CD4-positive, alpha-beta T cell treated with Interleukin-4 for 4 hours (primary cell): ENCODE measurements at places on chromosomes 11 and 22.

DNA sequence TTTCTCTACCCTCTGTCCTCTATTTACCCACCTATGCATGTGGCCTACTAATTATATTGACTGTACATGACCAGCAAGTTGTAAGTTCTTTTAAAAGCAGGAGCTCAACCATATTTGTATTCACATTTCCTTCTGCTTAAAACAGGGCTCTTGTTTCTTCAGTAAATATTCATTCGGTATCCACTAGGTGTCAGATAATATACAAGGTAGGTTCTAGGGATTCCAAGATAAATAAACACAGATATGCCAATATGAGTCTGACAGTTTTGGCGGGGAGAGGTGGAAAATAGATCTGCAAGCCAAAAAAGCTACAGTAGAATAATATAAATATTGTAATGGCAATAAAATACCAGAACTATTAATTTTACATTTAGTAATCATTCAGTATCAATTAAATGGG is 15.3 kb upstream of the RAB30 start:
- peak; percentile 11 for DNase-seq

GRCh38 chr11:85805387-85805786 is 5.6 kb downstream of the SYTL2 start:
- no peak for DNase-seq

GRCh38 chr22:49726022-49726681 is 101.5 kb downstream of the BRD1 start:
- no peak for DNase-seq

DNA sequence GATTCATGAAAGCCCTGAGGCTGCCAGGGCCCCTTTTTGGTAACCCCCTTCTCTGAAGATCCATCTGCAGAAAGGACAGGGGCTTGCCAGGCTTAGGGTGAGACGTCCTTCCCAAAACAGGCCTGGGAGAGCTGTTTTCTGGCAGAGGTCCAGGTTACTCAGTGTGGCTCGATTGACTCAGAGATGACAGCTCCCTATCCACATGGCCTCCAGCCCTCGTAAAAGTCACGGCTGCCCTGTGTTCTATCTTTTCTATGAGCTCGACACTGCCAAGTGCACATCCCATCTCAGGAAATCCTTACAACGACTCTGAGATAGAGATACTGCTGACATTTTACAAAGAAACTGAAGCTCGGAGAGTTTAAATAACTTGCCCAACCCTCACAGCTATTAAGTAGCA is 20.4 kb downstream of the ADAMTS8 start:
- DNase-seq: no peak

GRCh38 chr11:99565333-99565732 is 544.6 kb downstream of the CNTN5 start:
- DNase-seq: no peak

- no peak for DNase-seq
Measured at GRCh38 chr11:123607781-123608180, 46.6 kb downstream of the SCN3B start.

- no peak for DNase-seq
Measured at GRCh38 chr11:28697920-28698827, 590.0 kb downstream of the METTL15 start.

DNA sequence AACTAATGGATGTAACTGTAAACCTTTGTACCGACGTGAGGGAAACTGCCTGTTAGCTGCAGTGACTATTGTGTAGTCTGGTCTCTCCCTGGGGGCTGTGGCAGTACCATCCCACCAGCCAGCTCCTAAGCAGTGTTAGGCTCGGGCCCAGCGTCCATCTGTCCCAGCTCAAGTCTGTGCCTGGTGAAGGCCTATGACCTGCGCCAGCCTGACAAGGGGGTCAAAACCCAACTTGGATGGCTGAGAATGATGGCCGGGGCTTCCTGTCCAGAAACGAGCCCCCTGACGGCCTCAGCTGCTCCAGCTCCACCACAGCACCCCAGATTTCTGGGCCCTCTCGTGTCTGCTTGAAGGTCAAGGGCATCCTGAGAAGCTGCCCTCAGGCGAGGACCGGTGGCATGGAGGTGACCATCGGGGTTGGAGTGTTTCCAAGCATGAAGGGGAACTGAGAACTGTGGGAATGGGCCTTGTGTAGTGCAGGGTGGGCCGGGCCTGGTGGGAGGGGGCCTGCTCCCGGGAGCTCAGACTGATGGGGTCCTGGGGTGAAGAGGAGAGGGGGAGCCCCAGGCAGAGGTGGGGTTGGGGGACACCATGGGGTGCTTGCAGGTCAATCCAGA is 14.3 kb upstream of the SPI1 start:
- DNase-seq: no peak

GRCh38 chr11:35357923-35358322 is 61.4 kb downstream of the SLC1A2 start:
- DNase-seq: no peak

DNA sequence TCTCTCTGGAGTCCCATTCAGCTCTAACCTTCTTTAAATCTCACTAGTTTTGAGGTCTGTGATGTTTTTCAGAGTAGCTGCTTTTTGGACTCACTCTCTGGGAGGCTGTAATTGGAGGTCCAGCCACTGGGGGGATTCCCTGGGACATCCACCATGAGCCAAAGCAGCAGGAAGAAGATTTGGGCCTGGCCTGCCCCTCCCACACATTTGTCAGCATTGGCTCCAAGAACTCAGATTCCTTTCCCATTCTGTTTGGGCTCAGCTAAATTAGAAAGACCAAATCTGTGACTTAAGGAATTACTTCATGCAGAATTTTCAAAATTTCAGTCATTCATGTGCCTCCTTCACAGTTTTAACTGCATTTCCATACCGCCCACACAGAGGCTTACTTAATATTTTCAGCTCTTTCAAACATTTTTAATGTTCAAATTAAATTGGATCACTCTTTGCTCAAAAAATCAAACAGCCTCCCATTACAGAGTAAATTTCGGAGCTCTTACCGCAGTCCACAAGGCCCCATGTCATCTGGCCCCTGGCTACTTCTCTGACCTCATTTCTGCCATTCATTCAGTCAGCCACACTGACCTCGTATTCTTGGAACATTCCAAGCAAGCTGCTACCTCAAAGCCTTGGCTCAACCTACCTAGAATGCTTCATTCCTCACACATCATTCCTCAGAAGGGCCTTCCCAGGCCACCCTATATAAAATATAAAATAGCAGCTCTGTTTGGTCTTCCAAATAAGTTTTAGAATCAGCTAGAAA is 54.5 kb upstream of the RRAS2 start:
- DNase-seq: no peak

- DNase-seq: no peak
Measured at GRCh38 chr22:48077699-48078098, 1315.2 kb downstream of the TBC1D22A start.

- no peak for DNase-seq
Measured at GRCh38 chr11:41446566-41446965, 12.9 kb downstream of the LRRC4C start.

GRCh38 chr22:17744430-17744829 is 29.8 kb downstream of the BID start:
- DNase-seq: no peak

DNA sequence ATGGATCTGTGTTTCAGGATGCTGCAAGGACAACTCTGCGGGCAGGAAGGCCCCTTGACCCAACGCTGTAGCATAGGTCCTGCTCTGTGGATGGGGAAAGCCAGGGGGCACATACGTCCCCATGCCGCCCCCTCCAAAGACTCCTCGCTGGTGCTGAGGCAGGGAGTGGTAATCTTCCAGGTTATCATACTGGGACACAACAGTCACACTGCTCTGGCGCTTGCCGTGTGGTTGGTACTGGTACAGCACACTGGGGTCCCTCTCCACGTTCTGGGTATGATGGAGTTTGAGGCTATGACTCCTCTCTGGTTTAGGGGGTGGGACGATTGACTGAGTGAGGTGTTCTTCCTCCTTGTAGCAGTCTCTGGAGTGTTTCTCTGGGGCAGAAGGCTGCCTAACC is 26.2 kb upstream of the TP53AIP1 start:
- no peak for DNase-seq

DNA sequence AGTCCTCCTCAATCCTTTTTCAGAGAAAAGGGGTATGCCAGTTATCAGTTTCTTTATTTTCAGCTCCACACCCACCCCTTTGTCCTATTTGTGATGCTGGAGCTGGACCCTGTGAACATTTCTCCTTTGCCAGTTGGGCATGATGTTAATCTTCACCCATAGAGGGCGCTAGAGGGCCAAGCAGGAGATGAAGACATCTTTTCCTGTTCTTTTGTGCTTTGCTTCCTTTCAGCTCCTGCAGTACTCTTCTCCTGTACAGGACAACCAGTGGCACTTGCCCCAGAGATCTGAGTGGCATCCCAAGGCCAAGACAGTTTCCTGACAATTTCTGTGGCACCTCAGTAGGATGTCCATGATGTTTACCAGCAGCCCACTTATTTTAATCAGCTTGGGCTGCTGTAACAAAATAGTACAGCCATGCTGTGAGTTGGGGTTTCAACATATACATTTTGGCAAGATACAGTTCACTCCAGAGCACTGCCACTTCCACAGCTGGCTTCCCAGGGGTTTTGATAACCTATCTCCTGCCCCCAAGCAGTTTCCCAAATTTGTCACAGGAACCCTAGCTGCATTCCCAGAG is 4.6 kb downstream of the SAA2 start:
- DNase-seq: peak; percentile 80
